Kidney capillary endothelial cell (primary cell): ENCODE measurements at places on chromosomes 16 and 17.
A peak's percentile ranks its signal among the peaks of the same experiment; 100 is the strongest.

- DNase-seq, result no peak
These were observed 5.0 kb upstream of the MYL4 start for GRCh38 chr17:47203984-47204721.

DNA sequence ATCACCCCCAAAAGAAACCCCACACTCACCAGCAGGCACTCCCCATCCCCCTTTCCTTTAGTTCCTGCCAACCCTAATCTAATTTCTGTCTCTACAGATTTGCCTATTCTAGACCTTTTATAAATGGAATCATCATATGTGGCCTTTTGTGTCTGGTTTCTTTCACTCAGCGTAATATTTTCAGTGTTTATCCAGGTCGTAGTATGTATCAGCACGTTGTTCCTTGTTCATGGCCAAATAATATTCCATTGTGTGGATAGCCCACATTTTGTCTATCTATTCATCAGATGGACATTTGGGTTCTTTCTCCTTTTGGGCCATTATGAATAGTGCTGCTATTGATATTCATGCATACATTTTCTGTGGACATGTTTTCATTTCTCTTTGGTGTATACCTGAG is 73.6 kb downstream of the OR1D5 start:
- DNase-seq, result no peak

DNA sequence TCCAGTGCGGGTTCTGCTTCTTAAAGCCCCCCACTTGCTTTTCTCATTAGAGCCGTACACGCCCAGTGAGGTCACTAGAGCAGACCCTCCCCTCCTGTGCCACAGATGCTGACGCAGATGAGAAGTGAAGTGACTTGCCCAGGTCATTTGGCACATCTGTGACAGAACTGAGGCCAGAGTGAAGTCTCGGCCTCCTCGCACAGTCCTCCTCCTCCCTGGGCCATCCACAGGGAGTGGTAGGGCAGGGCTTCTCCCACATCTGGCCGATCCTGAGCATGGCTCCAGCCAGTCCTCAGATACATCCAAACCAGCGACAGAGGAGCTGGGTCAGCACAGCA is 15.3 kb upstream of the TBX2 start:
- DNase-seq, result no peak

DNA sequence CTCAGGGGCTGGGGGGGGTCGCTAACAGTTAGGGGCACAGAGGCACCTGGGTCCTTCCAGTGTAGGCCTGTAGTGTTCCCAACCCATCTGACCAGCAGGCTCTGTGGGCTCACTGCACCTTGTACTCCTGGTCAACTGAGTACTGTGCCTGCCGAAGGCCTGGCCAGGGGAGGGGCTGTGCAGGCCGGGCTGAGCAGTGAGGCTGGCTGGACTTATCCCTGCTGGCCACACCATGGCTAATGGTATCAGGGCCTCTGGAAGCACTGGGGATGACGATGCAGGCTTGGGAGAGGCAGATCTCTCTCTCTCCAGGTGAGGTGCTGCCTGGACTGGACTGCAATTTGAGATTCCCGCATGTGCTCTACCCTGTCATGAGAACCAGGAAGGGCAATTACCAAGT is 58.9 kb upstream of the SDK2 start:
- DNase-seq, result no peak

- peak; percentile 87 for DNase-seq
These were observed 61.9 kb upstream of the CIBAR2 start for GRCh38 chr16:85173981-85174751.

- no peak for DNase-seq
These were observed 11.2 kb upstream of the CPSF4L start for GRCh38 chr17:73272906-73273218.

DNA sequence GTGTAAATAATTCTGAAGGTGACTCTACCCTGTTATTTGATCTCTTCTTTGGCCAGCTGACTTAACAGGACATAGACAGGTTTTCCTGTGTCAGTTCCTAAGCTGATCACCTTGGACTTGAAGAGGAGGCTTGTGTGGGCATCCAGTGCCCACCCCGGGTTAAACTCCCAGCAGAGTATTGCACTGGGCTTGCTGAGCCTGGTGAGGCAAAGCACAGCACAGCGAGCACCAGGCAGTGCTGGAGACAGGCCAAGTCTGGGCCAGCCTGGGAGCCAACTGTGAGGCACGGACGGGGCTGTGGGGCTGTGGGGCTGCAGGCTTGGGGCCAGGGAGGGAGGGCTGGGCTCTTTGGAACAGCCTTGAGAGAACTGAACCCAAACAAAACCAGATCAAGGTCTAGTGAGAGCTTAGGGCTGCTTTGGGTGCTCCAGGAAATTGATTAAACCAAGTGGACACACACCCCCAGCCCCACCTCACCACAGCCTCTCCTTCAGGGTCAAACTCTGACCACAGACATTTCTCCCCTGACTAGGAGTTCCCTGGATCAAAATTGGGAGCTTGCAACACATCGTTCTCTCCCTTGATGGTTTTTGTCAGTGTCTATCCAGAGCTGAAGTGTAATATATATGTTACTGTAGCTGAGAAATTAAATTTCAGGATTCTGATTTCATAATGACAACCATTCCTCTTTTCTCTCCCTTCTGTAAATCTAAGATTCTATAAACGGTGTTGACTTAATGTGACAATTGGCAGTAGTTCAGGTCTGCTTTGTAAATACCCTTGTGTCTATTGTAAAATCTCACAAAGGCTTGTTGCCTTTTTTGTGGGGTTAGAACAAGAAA is 5.1 kb downstream of the STH start:
- no peak for DNase-seq
